A673 (cell line): ENCODE measurements at places on chromosomes 4 and X. TPM values are rescaled to one million over a fixed set of nuclear protein-coding genes. Genes with fewer than 3 reads are reported as not detected.

GRCh38 chr4:90727938-90728337 is 600.7 kb downstream of the CCSER1 start:
- DNase-seq: no peak

- no peak for DNase-seq
These were observed 47.2 kb downstream of the RAB33B start for GRCh38 chr4:139501117-139501516.

DNA sequence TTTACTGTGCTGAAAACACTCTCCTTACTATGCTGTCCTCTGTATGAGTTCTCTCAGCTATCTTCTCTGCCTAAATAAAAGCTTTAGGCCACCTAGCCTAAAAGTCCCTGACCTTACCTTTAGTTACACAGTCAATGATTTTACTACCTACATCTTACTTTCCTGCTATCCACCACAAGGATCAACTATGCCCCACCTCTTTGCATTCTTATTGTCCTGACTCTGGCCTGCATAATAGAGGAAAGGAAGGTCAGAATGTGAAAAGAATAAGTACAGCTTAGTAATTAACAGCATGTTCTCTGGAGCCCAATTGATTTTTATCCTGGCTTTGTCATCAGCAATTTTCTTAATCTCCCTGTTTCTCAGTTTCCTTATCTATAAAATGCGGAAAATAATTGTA is 1257.8 kb downstream of the RPA4 start:
- DNase-seq: no peak

DNA sequence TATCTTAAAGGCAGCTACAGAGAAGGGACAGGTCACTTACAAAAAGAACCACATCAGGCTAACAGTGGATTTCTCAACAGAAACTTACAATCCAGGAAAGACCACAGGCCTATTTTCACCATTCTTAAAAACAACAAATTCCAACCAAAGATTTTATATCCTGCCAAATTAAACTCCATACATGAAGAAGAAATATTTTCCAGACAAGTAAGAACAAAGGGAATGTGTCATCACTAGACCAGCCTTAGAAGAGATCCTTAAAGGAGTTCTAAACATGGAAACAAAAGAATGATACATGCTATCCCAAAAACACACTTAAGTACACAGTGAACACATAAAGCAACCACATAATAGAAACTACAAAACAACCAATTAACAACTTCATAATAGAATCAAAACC is 105.6 kb downstream of the ANXA10 start:
- no peak for DNase-seq

- DNase-seq: no peak
These were observed 191.3 kb downstream of the GPC3 start for GRCh38 chrX:133794126-133794525.

GRCh38 chr4:122606364-122607043 is 14.4 kb downstream of the IL21 start:
- DNase-seq: peak; percentile 17

DNA sequence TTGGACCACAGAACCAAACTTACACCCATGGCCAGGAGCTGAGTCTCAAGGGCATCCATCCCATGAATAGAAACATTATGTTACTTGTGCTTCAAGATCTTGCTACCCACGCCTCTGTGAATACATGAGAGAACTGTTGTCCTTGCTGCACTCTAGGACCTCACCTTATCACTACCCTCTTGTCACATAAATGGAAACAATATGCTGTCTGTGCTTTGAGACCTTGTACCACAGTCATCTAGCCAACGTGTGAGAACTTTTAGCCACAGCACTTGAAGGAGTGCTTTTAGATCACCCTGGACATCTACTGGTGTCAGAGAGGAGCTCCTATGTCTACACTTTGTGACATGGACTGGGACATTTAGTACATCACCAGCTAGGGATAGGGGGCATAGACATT is 30.7 kb upstream of the HUWE1 start:
- DNase-seq: no peak

DNA sequence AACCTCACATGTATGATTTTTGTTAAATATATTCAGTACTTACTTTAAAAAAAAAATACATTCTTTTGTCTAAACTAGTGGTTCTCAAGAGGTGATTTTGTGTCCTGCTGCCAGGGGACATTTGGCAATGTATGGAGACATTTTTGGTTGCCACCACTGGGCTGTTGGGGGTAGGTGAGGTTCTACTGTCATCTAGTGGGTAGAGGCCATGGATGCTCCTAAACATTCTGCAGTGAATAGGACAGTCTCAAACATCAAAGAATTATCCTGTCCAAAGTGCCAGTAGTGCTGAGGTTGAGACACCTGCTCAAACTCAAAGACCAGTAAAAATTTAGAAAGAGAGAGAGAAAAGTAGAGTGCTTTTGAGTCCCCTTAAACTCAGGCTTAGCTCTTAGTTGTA is 32.9 kb upstream of the PGM2 start:
- peak; percentile 19 for DNase-seq

Gene IBSP
- total RNA-seq: not detected in 2 replicates

Gene JADE3
- total RNA-seq: 42.4 and 48.5 TPM in 2 replicates

Gene REPS2
- 0.04 and 0.31 TPM in 2 replicates for total RNA-seq

Gene PAGE4
- not detected in 2 replicates for total RNA-seq

Gene TEX13C
- total RNA-seq: 0.07 TPM in 1 of 2 replicates, not detected in the other

Gene SYNPO2
- 0.20 and 0.26 TPM in 2 replicates for total RNA-seq

Gene SCOC
- total RNA-seq: 44.2 and 44.7 TPM in 2 replicates

Gene S100G
- not detected in 2 replicates for total RNA-seq

Gene CD38
- not detected in 2 replicates for total RNA-seq
